Activated naive CD4-positive, alpha-beta T cell treated with Interleukin-2 at 50 U/mL for 16 hours (primary cell): ENCODE measurements at places on chromosomes 12 and 14.

DNA sequence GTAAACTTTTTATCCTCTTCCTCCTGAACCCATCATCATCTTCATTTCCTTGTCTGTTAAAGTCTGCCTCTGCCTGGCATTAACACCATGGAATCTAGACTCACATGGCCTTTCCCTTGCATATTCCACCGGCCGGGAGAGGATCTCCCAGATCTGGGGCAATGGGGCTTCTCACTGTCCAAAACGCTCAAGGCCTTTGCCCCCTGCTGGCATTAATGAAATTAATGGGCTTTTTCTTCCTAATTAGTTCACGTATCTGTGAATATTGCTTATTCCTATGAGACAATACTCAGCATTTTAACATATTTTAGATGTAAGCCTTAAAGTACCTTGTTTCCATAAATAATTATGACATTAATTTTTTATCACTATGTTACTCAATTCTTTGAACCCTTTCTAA, 42.9 kb upstream of the CAPRIN2 start:
- DNase-seq = no peak

- no peak for DNase-seq
Observed at GRCh38 chr14:31414190-31414833, 6.0 kb downstream of the HEATR5A start.

DNA sequence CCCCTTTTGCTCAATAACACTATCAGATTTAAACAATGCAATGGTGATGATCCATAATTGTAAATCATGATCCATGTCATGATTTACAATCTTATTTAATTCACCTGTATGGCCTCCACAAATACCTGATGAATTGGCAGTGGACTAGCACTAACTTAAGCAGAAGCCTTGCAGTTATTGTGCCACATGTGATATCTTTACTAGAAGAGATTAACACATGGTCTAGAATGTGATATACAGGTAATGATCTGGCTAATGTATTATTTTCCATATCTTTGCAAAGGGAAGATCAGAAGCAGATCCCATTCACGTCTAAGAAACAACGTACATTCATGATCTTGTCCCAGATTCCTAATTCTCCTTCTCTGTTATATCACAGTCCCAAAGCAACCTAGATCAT, 66.0 kb downstream of the EGLN3 start:
- DNase-seq = no peak

DNA sequence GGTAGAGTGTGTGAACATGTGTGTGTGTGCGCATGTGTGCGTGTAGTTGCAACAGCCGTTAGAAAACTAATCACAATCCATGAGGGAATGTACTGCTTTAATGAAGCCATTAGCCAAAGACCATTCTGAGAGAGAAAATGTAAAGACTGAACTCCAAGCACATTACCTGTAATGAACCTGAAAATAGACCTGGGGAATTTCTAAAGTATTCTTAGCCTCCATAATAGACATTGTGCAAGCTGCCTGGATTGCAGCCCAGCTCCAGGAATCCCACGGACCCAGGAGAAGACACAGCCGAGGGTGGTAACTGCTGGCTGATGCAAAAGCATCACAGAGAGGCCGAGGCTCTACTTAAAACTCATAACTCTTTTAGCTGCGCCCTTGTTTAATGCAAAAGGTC, 156.6 kb downstream of the SLC15A4 start:
- DNase-seq = no peak

DNA sequence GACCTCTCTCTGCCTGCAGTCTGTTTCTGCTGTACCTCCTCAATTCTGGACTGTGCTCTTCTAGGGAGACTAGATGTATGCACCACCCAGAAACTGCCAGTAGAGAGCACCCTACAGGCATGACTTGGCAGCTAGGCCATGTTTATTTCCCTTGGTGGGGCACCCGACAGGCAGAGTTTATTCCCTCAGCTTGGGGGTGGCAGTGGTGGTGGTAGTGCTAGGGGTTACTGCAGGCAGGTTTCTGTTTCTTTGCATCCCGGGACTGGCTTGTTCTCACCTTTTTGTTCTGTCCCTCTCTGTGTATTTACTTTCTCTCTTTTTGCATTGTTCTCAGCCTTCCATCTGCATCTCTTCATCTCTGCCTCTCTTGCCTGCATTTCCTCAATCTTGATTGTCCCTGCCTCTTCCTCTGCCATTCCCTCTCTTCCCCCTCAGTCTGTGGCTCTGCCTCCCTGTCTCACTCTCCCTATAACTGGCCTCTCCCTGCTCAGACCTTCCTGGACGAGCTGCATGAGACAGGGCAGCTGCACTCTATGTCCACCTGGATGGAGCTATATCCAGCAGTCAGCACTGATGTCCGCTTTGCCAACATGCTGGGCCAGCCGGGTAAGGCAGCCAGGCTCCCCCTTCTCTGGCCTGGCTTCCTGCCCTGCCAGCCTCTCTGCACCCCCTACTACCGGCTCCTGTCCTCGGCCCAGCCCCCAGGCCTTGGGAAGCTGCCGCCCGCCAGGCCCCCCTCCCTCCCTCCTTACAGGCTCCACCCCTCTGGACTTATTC, 13.8 kb downstream of the PRPF40B start:
- DNase-seq = peak; percentile 53

DNA sequence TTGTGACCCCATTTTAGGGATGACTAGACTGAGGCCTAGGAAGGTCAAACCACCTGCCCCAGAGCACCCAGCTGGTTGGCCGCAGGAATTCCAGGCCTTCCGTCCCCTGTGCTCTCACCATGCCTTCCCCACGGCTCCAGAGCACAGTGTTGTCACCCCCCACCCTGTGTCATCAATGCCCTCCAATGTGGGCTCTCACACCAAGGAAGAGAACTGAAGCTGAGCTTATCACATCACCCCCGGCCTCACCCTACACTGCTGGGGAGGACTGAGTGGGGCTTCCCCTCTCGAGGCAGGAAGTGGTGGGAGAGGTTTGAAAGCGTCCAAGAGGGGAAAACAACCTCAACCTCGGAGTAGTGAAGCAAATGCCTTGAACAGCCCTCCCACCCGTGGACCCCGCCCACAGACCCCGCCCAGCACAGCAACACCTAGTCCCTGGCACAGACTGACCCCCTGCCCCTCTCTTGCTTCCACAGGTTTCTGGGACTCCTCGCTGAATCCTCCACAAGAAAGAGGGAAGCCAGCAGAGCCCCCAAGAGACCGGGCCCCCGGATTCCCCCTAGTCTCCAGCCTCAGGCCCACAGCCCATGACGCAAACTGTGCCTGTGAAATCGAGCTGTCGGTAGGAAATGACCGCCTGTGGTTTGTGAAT, 97.2 kb downstream of the LGMN start:
- peak; percentile 81 for DNase-seq

- no peak for DNase-seq
Observed at GRCh38 chr14:48914382-48914781, 671.8 kb downstream of the RPS29 start.

DNA sequence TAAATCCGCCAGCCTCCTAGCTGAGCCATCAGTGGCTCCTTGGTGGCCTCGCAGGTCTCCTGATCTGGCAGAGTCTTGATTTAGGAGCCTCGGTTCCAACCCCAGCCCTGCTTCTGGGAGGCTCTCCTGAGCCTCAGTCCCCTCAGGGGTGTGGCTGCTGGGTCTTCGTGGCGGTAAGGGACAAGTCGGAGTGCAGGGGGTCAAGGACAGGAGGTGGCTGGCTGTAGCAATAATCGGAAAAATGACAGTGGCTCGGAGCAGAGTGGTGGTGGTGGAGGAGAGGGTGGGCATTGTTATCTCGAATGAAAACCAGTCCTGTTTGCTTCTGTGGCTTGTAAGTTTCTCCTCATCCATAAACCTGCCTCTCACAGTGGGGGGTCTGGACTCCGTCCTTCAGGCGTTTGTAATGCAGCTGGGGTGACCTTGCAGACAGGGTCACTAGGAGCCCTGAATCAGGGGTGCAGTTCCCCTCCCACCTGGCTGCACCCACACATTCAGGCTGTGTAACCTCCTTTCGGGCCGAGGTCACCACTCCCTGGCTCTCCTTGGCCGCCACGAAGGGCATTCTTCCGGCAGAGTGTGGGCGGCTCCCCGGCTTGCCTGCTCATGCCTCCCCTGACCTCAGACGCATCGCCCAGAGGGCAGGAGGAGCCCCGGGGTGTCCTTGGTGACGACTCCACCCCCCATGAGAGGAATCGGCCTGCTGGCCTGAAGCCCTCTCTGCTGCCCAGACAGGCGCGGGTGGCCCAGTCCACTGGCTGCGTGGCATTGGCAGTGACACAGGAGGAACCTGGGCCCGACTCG, 8.1 kb downstream of the BCL7A start:
- no peak for DNase-seq

- DNase-seq = no peak
Observed at GRCh38 chr14:56390859-56391258, 188.7 kb upstream of the TMEM260 start.

DNA sequence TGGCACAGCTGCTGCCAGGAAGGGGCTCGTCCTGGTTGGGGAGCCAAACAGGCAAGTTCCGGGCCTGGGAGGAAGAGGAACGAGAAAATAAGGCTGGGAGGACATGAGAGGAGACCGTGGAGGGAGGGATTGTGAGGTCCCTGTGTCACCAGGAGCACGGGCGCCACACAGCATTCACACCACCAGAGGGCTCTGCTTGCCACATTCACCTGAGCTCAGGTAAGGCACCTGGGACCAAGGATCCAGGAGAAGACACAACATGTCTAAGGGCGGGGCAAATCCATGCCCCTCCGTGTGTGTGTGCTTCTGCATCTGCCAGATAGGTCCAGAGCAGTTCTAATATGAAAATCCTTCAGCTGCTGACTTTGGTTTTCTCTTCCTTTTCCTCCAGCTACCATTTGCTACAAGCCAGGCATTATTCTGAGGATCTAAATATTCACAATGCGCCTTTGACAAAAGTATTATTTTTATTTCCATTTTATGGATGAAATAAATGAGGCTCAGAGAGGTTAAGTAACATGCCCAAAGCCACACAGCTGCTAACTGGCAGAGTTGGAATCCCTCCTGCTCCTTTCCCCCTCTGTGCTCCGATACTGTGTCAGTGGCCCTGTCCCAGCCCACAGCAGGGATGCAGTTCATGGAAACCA, 14.6 kb downstream of the RAPGEF3 start:
- peak; percentile 58 for DNase-seq

DNA sequence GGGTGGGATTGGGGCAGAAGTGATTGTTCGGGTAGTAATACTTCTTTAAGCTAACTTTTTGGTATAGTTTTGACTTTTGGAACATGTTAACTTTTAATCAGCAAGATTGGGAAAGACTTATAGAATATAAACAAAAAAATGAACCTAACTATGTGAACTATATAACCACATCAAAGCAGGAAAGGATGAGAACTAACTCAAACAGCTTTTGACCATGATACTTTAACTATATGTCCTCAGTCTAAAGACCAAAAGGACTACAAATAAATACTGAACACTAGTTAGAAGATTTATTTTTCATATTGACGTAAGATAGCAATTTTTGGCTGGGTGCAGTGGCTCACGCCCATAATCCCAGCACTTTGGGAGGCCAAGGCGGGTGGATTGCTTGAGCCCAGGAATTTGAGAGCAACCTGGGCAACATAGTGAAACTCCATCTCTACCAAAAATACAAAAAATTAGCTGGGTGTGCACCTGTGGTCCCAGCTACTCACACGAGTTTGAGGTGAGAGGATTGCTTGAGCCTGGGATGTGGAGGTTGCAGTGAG, 108.5 kb upstream of the ATF1 start:
- no peak for DNase-seq

- DNase-seq = no peak
Observed at GRCh38 chr12:116442946-116443345, 116.2 kb upstream of the MAP1LC3B2 start.

DNA sequence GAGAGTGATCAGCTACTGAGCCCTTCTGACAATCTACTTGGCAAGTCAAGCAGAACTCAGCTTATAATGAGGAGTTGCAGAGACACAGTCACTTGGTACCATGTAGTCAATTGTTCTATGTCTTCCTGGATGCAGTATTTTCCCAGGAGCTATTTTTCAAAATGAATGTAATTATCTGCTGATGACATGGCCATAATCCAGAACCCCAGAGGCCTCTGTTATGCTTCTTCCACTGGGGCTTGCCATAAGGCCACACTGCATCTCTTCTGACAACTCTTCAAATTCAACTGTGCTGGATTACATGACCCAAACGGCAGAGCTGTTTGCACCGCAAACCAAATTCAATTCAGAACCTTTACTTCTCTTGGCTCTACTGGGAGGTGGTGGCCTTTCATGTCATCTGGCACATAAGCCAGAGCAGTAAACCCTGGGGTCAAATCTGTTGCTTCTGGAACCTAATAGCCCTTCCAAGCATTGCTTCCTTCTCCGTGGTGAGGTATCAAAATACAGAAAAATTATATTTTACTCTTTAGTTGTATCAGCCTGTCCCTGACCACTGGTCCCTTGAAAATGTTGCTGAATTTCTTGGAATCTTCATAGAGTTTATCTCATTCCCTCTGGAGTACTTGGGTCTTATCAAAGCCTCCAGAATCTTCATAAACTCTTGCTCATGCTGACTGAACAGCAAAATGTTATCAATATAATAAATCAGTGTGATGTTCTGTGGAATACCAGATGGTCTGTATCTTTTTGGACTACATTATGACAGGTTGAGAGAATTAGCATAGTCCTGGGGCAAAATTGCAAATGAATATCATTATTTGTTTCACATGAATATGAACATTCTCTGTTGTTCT, 79.4 kb upstream of the DCN start:
- no peak for DNase-seq

DNA sequence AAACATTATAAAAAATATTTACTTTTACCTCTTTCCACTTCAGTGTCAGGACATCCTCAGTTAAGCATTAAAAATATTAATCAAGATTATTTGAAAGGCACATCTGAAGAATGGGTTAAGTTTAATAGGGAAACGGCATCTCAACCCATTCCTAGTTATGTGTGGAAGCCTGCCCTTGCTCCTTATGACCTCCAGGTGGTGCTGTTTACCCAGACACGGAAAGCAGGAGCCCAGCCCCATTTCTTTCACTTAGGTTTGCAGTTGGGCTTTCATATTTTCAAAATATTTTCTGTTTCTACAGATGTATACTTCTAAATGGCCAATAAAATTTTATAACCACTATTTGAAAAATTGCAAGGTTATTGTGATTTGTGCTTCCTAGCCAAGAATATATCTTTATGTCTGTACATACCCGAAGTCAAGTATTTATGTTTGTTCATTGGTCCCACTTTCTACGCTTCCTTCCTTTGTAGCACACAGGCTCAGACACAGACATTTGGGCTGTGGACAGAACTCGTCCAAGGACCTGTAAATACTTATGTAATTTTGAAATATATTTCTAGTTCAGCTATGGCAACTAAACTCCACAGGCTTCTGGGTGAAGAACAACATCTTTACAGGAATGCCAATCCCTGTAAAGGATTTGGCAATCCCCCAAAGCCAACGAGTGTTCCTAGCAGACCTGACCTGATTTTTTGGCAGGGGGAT, 247.1 kb downstream of the AKAP6 start:
- peak; percentile 19 for DNase-seq

DNA sequence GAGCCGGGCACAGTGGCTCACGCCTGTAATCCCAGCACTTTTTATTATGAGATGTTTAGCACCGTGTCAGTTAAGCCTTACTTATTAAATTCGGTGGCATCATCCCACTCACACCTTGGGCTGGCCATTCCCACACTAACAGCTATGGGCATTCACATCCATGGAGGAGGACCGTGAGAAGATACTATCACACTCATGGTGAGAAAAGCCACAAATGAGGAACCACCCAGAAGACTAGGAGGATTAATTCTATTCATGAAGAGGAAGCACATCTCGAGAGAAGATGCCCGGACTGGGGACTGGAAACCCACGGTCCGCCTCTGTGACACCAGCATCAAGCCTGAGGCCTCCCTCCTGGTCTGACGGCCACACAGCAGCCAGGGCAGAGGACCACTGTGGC, 4.9 kb downstream of the CDC42BPB start:
- DNase-seq = no peak
